Neural progenitor cell (in vitro differentiated cells): ENCODE measurements at places on chromosomes 16 and 17.

- H3K4me3 ChIP-seq, result no peak overlapping the region
- H3K27me3 ChIP-seq, result peaks cover 17% of the 10 kb centered on the region
- DNase-seq, result no peak
- no peak overlapping the region for H3K27ac ChIP-seq
- no peaks in the 10 kb centered on the region for H3K36me3 ChIP-seq
Observed at GRCh38 chr17:68461589-68461988, 4.3 kb upstream of the WIPI1 start.

GRCh38 chr16:55207693-55208428 is 116.1 kb upstream of the IRX6 start:
- no peaks in the 10 kb centered on the region for H3K4me1 ChIP-seq
- no peak for DNase-seq
- H3K27me3 ChIP-seq, result no peaks in the 10 kb centered on the region
- H3K4me3 ChIP-seq, result no peak overlapping the region

- no peak overlapping the region for H3K4me3 ChIP-seq
- DNase-seq, result no peak
- H3K36me3 ChIP-seq, result peaks cover 6% of the 10 kb centered on the region
- H3K27me3 ChIP-seq, result no peaks in the 10 kb centered on the region
- no peak overlapping the region for H3K27ac ChIP-seq
Observed at GRCh38 chr17:82246365-82247181, 17.7 kb downstream of the SLC16A3 start.

GRCh38 chr16:58195344-58195743 is 2.6 kb downstream of the CSNK2A2 start:
- H3K27ac ChIP-seq, result no peak overlapping the region
- H3K4me3 ChIP-seq, result no peak overlapping the region
- no peak for DNase-seq
- H3K27me3 ChIP-seq, result peaks cover 10% of the 10 kb centered on the region
- H3K4me1 ChIP-seq, result peaks cover 16% of the 10 kb centered on the region
- peaks cover 37% of the 10 kb centered on the region for H3K36me3 ChIP-seq

- no peaks in the 10 kb centered on the region for H3K4me1 ChIP-seq
- H3K27me3 ChIP-seq, result no peaks in the 10 kb centered on the region
- no peaks in the 10 kb centered on the region for H3K36me3 ChIP-seq
Observed at GRCh38 chr17:64055183-64056142, 35.0 kb upstream of the ICAM2 start.

DNA sequence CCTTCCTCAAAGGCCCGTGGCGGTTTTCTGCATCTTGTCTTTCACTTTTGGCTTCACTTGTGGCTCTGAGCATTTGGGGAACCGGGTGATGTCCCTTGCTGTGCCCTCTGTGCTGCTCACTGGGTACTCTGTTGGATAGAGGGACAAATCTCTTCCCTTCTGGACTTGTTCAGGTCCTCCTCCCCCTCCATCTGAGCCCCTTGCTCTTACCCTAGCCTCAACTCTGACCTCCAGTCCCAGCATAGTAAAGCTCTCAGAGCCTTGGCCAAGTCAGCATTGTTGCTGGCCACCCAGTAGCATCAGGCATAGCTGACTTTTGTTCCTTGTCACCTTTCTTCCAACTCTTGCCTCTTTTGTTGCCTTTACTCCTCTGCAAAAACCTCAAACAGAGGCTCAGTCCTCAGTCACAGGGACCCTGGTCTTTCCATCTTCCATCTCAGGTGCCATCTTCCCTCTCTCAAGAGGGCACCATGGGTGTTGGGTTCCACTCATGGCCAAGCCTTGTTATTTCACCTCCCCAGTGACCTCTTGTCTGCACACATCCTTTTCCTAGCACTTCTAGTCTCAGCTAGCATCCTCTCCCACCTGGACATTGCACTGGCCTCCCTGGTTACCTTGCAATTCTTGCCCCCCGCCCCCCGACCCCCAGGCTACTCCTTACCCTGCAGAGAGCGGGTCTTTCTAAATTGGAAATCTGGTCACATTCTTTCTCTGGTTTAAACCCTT is 393 bp upstream of the PSMB10 start:
- no peaks in the 10 kb centered on the region for H3K27me3 ChIP-seq
- H3K36me3 ChIP-seq, result no peaks in the 10 kb centered on the region
- peak overlapping the region; percentile 78 for H3K4me3 ChIP-seq
- peaks cover 12% of the 10 kb centered on the region for H3K4me1 ChIP-seq

- DNase-seq, result no peak
- H3K27me3 ChIP-seq, result no peaks in the 10 kb centered on the region
- H3K4me1 ChIP-seq, result peaks cover 10% of the 10 kb centered on the region
Observed at GRCh38 chr17:15998031-15998562, 1.4 kb downstream of the ZSWIM7 start.

DNA sequence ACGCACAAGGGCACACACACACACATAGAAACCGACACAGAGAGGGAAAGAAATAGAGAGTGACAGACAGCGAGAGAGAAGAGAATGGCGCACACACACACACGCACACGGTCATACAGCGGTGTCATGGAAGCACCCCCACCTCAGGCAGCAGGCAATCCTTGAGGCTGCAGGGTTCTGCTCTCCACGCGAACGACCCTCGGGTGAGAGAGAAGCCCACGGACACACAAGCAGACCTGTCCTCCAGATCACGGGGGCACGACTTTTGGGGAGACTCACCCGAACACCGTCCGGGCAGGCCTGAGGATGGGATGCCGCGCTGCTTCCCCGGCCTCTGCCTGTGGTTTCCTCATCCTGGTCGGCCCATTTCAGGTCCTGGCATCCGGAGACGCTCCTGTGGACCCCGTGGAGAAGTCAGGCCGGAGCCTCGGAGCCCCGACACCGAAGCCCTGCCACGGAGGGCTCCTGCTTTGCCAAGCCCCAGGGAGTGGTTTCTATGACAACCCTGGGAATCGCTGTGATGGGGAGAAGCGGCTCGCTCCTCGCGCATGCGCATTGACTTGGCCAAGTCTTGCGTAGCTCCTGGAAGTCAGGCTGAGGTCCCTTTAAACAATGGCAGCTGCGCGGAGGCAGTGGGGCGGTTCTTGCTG is 118.2 kb upstream of the KCNJ18 start:
- H3K4me3 ChIP-seq, result no peak overlapping the region
- H3K27ac ChIP-seq, result no peak overlapping the region
- H3K36me3 ChIP-seq, result no peaks in the 10 kb centered on the region

GRCh38 chr16:48447940-48448536 is 62.8 kb upstream of the SIAH1 start:
- no peak overlapping the region for H3K4me3 ChIP-seq
- H3K4me1 ChIP-seq, result peaks cover 13% of the 10 kb centered on the region
- DNase-seq, result no peak
- no peak overlapping the region for H3K27ac ChIP-seq

DNA sequence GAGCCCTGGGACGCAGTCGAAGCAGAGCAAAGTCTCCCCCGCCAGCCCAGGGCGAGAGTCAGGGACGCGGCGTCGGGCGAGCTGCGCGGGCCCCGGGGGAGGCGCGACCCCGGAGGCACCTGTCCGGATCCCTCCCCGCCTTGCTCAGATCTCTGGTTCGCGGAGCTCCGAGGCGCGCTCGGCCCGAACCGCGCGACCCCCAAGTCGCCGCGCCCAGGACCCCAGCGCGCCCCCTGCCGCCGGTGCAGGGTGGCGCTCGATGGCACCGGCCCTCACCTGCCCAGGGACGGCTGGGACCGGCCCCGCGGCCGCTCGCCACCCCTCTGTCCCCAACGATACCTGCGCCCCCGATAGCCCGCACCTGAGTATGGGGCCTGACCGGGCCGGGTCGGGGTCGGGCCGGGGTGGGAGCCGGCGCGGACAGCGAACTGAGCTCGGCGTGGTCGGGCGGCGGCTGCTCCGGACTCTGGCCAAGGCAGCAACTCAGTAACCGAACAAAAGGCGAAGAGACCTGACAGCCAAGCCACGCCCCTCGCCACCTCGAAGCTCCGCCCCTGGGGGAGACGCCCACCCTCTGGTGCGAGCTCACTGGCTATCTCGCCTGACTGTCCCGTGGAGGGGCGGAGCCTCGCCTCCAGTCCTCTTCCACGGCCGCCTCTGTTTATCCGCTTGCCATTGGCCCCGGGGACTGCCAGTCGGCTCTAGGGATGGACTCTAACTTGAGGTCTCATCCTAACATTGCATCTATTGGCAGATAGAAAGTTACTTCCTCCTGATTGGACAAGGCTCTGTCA is at the start of gene JUP:
Gene JUP (minus strand): TSS at position 485 of the 794 bp plus-strand sequence. CDS start 14,857 bp downstream, outside the sequence.
- no peaks in the 10 kb centered on the region for H3K36me3 ChIP-seq
- no peaks in the 10 kb centered on the region for H3K27me3 ChIP-seq
- peak within 1 kb of the TSS; percentile 83 for H3K4me3 ChIP-seq
- DNase-seq, result peak; percentile 100
- peaks cover 21% of the 10 kb centered on the region for H3K4me1 ChIP-seq

DNA sequence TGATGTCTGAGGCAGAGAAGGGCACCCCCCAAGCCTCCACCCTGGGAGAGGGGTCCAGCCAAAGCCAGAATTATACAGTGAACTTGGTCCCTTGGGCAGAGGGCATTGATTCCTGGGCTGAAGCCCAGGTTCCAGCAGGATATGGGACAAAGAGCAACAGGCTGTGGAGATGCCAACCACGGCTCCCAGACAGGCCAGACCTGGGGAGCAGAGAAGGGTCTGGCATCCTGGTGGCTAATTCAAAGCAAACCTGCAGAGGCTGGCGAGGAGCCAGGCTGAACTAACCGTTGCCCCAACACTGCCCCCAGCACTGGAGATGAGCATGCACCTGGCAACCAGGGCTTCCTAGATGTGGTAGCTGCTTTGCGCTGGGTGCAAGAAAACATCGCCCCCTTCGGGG is 3.0 kb downstream of the CES3 start:
- no peaks in the 10 kb centered on the region for H3K4me1 ChIP-seq
- DNase-seq, result no peak
- no peak overlapping the region for H3K27ac ChIP-seq
- H3K36me3 ChIP-seq, result no peaks in the 10 kb centered on the region

- no peaks in the 10 kb centered on the region for H3K27me3 ChIP-seq
- no peak overlapping the region for H3K4me3 ChIP-seq
- H3K4me1 ChIP-seq, result no peaks in the 10 kb centered on the region
- H3K27ac ChIP-seq, result no peak overlapping the region
- DNase-seq, result no peak
Observed at GRCh38 chr17:19010729-19011505, 6.4 kb upstream of the FAM83G start.

DNA sequence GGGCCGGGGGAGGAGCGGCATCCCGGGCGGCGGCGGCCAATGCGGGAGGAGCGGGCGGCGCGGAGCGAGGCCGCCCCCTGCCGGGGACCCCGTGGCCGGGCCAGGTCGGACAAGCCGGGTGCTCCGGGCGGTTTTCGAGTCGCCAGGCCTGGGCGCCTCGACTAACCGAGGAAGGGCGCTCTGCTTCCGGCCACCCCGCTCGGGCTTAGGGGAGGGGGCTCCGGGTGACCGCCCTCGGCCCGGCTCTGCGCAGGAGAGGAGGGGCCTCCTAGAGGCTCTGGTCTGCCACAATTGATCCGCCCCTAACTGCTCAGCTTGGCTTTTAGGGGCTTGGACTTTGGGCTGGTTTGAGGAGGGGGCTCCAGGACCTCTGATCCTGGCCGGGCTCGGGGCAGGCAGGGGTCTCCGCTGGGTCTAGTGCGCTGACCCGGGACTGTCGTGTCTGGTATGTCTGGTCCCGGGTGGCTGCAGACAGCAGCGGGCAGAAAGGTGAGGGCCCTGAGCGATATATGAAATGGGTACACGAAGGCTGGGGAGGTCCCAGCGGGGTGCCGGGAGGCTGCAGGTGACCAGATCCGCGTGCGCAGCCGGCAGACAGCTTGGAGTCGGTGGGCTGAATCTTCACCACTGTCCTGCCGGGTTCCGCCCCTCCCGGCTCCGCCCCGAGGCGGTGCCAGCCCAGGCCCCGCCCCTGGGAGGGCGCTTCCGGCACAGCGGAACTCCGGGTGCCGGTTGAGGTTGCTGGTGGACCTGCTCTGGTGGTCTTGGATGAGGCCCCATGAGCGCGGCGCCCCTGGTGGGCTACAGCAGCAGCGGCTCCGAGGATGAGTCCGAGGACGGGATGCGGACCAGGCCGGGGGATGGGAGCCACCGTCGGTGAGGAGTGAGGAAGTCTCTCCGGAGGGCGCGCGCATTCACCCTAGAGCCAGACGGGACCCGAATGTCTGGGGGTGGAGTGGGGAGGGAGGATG is at the start of gene USB1:
Gene USB1 (plus strand): TSS at position 702 of the 971 bp plus-strand sequence. CDS start 77 bp downstream, at position 779.
- H3K27ac ChIP-seq, result no peak within 1 kb of the TSS
- peaks cover 8% of the 10 kb centered on the region for H3K4me1 ChIP-seq
- peak; percentile 94 for DNase-seq

- no peak for DNase-seq
Observed at GRCh38 chr17:49549691-49550678, 25.7 kb upstream of the NXPH3 start.

- H3K27ac ChIP-seq, result no peak overlapping the region
- H3K4me1 ChIP-seq, result no peaks in the 10 kb centered on the region
- peak overlapping the region; percentile 74 for H3K4me3 ChIP-seq
- no peaks in the 10 kb centered on the region for H3K36me3 ChIP-seq
- peak; percentile 41 for DNase-seq
- H3K27me3 ChIP-seq, result peaks cover 44% of the 10 kb centered on the region
Observed at GRCh38 chr16:71626858-71627213, 852 bp downstream of the MARVELD3 start.

GRCh38 chr16:86062271-86062965 is 163.5 kb downstream of the IRF8 start:
- H3K27ac ChIP-seq, result no peak overlapping the region
- H3K36me3 ChIP-seq, result no peaks in the 10 kb centered on the region
- DNase-seq, result no peak
- H3K27me3 ChIP-seq, result peaks cover 3% of the 10 kb centered on the region
- no peak overlapping the region for H3K4me3 ChIP-seq

GRCh38 chr17:77677211-77677610 is 281.3 kb upstream of the TNRC6C start:
- H3K4me1 ChIP-seq, result peaks cover 22% of the 10 kb centered on the region
- H3K4me3 ChIP-seq, result no peak overlapping the region
- H3K27me3 ChIP-seq, result no peaks in the 10 kb centered on the region
- H3K27ac ChIP-seq, result no peak overlapping the region
- no peaks in the 10 kb centered on the region for H3K36me3 ChIP-seq

- H3K27ac ChIP-seq, result no peak overlapping the region
- no peaks in the 10 kb centered on the region for H3K27me3 ChIP-seq
- peaks cover 4% of the 10 kb centered on the region for H3K4me1 ChIP-seq
- H3K36me3 ChIP-seq, result no peaks in the 10 kb centered on the region
- H3K4me3 ChIP-seq, result no peak overlapping the region
Observed at GRCh38 chr17:13127921-13128602, 110.2 kb upstream of the ELAC2 start.

DNA sequence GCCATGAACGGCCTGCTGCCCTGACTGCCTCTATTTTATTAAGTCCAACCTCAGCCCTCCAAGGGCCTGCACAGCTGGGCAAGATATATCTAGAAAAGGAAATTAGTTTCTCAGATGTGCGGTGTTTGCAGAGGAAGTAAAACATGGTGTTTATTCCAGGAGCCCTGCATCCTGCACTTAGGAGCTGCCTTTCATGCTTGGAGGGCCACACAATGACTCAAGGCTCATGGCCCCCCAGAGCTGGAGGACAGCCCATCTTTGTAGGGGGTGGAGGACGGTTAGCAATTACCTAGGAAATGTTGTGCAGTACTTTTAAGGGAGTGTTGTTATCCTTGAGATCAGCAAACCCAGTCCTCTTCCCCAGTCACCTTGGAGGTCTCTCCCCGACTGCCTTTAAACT is 80.5 kb downstream of the COPRS start:
- no peak for DNase-seq
- no peaks in the 10 kb centered on the region for H3K4me1 ChIP-seq
- no peak overlapping the region for H3K27ac ChIP-seq
- no peak overlapping the region for H3K4me3 ChIP-seq

GRCh38 chr17:28750178-28751047 is 6.6 kb downstream of the TRAF4 start:
- peaks cover 16% of the 10 kb centered on the region for H3K4me1 ChIP-seq
- H3K27ac ChIP-seq, result no peak overlapping the region
- H3K4me3 ChIP-seq, result no peak overlapping the region
- no peaks in the 10 kb centered on the region for H3K27me3 ChIP-seq
- peaks cover 7% of the 10 kb centered on the region for H3K36me3 ChIP-seq
